T-helper 9 cell (primary cell): ENCODE measurements at places on chromosomes 1 and 21.

DNA sequence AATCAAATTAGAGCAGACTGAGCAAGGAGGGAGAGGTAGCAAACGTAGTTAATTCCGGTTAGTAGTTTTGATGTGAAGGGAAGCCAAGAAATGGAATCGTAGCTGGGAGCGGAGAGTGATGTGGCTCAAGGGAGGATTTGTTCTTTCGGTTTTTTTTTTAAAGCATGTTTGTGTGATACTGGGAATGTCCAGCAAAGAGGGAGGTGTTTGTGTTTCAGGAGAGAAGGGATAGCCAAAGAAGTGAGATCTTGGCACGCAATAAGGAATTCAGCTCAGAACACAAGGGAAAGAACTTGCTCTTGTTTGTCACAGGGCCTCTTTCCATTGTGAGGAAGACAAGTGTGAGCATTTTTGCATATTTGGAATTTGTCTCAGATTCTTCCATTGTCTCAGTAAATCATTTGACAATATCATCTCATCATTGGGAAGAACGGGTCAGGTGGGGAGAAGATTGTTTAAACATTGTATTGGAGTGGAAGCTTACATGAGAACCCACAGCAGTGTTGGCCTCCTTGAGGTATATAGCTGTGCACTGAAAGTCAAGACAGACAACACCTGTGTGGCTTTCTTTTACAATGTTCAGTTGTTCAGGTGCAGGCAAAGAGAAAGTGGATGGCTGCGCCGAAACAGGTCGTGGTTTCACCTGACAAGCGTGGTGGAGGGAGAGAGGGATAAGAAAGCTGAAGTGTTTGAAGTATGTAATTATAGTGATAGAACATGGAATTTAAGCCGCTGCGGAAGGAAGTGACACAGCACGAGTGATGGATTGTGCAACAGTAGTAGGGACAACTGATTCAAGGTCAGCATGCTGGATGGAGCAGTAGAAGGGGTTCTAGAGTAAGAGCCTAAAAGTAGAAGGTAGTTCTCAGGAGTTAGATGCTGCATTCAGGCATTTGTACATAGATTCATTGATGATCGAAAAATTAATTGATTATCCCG, 25.4 kb downstream of the FMN2 start:
- DNase-seq = no peak

GRCh38 chr1:241611736-241612135, 28.4 kb downstream of the CHML start:
- no peak for DNase-seq

DNA sequence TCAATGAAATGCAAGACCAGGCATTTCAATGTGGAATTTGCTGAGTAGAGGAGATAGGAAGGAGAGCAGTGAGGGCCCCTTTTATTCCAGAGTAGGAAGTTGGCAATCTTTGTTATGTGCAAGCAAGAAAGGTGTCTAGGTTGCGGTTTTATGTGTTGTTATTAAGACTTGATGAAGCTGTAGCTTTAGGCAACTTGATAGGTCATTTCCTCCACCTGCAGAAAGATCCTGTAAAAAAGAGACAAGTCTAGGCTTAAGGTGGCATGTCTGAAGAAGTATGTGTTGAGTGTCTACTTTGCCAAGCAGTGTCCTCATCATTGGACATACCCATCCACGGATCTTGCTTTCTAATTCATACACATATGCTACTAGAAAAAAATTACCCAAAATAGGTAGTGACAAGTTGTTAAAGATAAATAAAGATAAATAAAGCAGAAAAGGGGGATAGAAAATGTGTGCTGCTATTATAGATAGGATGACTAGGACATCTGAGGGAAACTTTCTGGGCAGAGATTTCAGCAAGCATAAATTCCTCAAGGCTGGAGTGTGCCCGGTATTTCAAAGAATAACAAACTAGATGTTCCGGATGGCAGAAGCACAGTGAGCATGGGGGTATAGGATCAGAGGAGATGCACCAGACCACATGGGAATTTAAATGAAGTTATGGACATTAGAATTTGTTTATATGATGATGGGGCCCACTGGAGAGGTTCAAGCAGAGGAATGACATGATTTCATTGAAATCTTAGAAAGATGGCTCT, 335.0 kb downstream of the TGFB2 start:
- DNase-seq = no peak

DNA sequence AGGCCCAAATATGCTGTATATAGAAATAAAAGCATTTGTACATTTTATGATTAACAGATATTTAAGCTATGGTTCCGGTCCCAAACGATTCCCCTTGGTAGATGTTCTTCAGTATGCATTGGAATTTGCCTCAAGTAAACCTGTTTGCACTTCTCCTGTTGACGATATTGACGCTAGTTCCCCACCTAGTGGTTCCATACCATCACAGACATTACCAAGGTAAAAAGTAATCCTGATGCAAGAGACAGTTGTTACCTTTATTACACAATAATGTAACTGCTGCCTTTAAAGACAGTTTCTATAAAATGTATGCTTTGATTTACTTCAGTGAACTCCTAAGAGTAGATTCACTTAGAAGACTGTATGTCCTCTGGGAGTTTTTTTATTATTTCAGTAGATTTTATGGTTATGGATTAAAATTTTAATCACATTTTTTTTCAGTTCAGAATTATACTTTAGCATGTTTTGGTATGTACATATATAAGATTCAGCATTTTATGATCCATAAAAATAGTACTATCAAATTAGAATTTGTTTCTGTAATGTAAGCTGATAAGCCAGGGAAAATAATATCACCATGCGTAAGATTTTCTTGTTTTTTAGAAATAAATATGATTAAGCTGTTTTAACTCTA, 96.5 kb downstream of the USP25 start:
- DNase-seq = no peak

DNA sequence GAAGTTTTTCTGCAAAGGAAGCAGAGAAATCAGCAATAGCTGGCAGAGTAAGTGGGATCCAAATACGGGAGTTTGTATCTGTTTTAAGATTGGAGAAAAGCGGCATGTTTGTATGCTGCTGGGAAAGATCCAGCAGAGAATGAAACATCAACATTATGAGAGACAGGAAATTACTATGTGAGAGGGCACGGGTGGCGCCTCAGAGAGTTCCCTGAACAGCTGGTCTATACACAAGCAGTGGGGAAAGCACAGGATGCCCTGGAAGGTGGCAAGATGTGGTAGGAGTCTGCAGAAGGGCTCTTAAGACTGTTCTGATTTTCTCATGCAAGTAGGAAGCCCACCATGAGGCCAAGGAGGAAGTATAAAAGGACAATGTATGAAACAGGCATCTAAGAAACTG, 130.4 kb downstream of the RERE start:
- DNase-seq = no peak

- DNase-seq = no peak
Observed at GRCh38 chr1:76989976-76990375, 122.7 kb downstream of the ST6GALNAC5 start.

GRCh38 chr1:234164098-234164709, 209.1 kb upstream of the COA6 start:
- no peak for DNase-seq

GRCh38 chr1:96845464-96845863, 123.9 kb downstream of the PTBP2 start:
- DNase-seq = no peak

- no peak for DNase-seq
Observed at GRCh38 chr21:44836666-44837471, 19.0 kb upstream of the SUMO3 start.

DNA sequence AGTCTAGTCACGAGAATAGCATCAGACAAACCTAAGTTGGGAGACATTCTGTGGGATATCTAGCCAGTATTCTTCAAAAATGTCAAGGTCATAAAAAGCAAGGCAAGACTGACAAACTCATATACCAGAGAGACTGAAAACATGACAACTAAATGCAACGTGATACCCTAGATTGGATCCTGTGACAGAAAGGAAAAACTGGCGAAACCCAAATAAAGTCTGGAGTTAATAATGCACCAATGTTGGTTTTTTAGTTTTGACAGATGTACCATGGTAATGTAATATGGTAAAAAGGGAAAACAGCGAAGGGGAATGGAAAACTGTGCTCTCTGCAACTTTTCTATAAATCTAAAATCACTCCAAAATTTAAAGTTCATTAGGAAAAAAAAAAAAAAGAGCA, 64.5 kb downstream of the EPS15 start:
- no peak for DNase-seq

DNA sequence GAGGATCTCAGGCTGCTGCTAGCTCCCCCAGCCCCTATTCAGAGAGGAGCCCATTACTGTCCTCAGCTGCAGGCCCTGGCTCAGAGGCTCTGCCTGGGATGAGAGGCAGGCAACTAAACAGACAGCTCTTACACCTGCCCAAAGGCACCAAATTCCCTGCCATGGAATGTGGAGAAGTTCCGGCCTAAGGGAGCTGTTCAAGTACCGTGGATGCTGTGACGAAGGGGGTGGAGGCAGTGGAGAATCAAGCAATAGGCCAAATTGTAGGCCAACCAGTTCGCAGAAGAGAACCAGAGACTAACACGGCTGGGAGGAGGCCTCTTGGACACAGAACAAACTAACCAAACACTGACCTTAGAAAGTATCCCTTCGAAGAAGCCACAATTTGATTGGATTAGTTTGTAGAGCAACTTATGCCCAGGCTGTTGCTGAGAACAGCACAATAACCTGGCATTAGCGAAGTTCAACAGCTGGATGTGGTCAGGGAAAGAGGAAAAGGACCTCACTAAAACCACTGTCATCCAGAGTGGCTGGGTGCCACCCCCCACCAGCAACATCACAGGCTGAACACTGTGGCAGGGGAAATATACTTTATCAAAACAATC, 3.6 kb downstream of the C1orf174 start:
- no peak for DNase-seq

DNA sequence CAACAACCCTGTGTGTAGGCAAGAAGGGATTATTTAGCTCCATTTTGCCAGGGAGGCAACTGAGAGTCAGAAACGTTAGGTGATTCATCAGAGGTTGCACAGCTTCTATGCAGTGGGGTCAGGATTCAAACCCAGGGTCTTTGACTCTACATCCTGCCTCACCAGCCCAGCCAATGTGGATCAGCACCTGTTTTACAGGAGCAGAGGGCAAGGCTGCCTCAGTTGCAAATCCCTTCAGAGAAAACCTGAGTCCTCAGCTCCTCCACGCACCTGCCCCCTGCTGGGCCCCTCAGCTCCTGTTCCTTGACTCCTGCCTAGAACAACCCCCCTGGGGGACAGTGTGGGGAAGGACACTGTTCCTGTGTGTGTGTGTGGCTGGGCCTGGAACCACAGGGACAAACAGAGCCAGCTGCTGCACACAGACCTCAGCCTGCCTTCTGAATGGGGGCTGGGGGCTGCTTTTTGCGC, 61.6 kb downstream of the LRRN2 start:
- no peak for DNase-seq

- DNase-seq = no peak
Observed at GRCh38 chr21:28754127-28754611, 238.5 kb downstream of the LTN1 start.

GRCh38 chr1:18409609-18410237, 71.0 kb upstream of the KLHDC7A start:
- no peak for DNase-seq

DNA sequence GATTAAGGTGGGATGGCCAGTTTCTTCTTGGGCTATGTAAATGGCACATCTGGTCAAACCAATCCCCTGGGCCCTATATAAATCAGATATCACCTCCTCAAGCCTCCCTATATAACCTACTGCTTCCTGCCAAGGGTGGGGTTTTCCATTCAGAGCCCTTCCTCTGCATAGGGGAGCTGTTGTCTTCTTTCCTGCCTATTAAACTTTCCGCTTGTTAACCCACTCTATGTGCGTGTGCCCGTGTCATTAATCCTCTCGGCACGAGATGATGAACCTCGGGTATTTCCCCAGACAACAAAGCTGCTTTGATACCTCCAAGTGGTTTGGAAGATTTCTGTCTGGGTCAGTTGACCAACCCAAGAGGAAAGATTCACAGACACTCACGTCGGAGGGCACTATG, 19.3 kb upstream of the SERTAD4 start:
- DNase-seq = no peak

GRCh38 chr1:231663211-231663792, 36.7 kb downstream of the DISC1 start:
- DNase-seq = no peak

- no peak for DNase-seq
Observed at GRCh38 chr1:207316622-207317391, 4.7 kb upstream of the CD55 start.

- no peak for DNase-seq
Observed at GRCh38 chr1:208153386-208153785, 90.8 kb downstream of the PLXNA2 start.

GRCh38 chr1:111406321-111406768, 21.2 kb downstream of the OVGP1 start:
- peak; percentile 26 for DNase-seq

DNA sequence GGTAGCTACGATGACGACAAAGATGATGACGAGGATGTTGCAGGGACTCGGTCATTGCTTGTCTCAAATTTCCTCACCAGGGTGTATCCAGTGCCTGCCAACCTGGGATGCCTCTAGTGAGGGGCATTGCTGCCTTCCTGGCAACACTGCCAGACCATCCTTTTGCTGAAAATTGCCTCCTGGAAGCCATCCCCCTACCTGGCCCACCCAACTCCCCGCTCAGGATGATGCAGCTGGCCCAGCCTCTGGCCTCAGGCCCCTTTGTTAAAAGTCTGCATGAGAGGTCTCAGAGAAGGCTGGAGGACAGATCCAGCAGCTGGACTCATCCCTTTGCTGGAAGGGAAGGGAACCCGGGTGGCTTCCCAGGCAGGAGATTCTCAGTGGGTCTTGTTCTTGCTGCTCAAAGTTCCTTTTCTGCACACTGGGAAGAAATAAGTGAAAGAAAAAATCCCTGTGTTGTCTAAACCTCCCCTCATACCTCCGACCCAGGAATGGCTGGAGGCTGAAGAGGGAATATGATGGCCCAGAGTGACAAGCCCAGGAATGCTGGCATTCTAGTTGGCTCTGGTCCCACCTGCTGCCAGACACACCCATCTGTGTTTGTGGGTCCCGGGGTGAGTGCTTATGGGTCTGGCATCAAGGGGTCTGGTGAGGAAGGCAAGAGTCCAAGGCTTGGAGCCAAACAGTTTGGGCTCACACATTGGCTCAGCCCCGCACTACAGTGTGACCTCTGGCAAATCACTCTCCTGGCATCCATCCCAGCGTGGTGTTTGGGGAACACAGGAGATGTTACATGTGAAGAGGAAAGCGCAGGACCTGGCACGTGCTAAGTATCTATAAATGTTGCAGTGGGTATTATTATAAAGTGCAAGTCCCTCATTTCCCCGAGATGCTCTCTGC, 6.7 kb upstream of the FNDC5 start:
- no peak for DNase-seq
